ENCODE measurements at places on chromosomes 2 and 18.

DNA sequence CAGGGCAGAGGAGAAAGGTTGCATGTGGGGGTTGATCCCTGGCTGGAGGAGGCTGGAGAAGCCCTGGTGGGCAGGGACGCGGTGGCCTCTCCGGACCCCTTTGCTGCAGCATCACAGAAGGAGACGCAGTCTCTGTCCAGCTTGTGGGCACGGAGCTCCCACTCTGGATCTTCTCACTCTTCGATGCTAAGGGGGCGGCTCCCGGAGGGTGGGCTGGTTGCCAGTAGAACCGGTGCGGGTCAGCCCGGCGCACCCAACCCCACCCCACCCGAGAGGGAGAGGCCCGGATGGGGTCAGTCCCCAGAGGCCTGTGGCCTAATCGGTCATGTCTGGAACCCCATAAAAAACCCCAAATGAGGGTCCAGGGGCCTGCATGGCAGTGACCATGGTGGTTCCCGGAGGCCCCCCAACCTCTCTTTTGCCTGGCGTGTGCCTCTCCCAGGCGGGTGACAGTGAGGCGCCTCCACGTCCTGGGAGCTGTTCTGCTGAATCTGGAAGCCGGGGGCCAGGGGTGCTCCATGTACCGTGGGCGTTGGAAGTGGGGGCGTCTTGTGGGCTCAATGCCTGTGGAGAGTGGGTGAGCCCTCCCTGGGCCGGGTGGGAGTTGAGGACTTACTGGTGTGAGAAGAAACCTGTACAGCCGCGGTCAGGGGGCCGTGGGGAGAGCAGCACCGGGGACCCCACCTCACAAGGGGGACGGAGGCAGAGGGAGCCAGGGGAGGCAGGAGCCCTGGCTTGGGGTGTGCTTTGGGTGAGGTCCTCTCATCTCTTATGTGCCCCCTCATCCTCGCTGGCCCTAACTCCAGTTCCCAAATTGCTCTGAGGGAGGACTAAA is 79.6 kb downstream of the RTP5 start:
- no peak for DNase-seq

DNA sequence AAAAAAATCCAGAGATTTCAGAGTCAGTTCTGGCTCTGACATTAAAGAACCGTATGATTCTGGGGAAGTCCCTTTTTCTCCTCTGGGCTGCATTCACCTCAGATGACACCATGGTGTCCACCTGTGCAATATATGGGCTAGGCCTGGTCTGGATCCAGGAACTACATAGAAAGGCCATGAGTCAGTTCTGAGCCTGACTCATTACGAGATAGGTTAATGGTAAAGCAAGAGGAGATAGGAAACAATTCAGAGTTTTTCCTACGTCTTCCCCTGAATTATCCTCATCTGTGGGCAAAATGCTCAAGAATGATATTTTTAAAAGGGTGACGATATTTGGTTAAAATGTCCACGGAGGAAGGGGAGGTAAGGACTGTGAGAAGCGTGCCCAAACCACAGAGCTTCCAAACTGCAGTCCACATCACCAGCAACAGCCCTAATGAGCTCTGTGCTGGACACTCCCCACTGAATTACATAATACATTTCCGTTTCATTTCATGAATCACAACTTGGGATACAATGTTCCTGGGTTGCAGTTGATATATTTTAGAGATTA is 180.1 kb upstream of the OSR1 start:
- DNase-seq: peak; percentile 68

DNA sequence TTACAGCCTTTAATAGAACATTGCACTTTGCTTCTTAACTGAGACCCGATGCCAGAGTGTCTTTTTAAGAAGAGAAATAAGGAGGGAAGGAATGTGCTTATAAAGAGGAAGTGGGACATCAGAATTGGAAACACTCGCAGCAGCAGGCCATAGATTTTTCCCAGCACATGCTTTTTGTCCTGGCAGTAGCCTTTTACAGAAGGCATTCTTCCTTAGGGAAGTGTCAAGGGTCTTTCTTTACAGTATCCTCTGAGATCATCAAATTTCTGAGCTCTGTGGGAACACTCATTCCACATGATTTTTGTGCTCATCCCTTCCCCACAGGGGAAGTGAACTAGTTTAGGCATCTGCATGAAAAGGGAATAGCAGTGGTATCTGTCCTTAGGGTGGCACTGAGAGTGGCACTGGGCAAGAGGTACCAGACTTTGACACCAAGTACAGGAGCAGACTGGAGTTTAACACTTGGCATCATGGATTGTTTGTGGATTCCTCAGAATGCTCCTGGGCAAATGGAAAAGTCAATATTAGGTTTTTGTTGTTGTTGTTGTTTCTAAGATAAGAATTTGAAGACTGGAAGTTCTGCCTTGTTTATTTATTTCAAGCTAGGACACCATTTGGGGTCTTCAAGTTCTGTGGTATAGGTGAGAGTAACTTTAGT is 4.1 kb downstream of the MYO1B start:
- DNase-seq: no peak

DNA sequence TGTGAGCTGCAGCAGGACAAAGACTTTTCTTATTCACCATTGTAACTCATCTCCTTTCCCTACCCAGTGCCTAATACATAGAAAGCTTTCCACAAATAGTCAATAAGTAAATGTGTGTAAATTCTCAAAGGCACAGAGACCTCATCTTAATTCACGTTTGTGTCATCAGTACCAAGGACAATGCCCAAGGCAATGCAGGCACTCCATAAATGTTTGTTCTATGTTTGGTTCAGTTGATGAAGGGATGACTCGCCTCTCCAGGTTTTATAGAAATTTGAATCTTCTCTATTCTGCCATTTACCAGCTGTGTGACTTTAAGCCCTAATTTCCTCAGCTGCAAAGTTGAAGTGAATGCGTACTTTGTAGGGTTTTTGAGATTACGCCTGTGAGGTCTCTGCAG is 2.1 kb upstream of the MOGAT1 start:
- peak; percentile 39 for DNase-seq

DNA sequence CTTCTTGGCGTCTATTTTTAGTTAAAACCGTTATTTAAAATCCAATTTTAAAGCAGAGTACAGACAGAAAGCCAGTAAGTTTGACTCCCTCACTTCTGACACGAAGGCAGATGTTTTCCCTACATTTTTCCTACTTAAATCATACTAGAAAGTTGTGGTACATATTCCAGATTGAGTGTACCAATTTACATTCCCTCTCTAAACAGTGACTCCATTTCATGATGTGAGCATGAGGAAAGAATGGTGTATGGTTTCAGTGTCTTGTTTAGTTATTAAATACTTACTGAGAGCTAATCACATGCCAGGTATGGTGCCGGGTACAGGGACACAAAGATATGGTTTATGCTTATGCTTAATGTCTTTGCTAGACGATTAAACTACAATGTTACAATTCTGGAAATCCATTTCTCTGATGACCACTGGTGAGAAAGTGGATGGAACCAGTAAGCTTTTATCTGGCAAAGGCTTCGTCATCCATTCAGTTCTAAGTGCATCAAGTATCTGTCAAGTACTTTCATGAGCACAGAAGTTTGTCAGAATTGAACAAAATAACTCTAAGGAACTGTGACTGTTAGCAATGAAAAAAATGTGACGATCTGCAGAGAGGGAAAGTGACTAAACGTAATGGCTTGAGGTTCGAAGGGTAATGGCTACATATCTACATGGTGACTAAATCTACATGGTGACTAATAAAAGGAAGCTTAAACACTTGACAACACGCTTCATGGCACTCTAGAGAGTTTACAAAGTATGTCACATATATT is 25.7 kb downstream of the MAP4K3 start:
- DNase-seq: peak; percentile 82

DNA sequence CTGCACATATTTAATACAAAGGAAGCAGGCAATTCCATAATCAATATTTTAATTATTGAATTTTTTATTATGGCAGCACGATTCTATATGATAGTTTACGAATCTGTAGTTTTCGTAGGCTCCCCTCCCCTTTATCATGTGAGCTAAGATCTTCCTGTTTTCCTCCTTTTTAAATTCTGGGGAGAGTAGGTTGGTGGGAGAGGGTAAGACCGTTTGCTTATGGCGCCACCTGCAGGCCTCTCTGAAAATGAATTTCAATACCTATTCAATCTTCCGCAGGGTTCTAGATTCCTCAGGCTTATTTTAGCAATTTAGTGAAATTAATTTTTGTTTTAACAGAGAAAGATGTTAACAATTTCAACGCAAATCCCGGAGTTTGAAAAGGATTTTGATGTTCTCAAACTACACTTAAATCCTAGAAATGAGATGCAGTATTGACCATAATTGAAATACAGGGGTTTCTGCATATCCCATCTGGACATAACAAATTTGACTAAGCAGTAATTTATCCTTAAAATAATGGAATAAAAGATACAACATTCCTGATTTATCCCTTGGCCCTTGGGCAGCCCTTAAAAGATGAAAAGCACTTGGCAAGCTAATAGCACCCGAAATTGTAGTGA is 12.8 kb upstream of the GBX2 start:
- peak; percentile 81 for DNase-seq

GRCh38 chr2:196510246-196510645 is 129.3 kb upstream of the CCDC150 start:
- DNase-seq: peak; percentile 42

DNA sequence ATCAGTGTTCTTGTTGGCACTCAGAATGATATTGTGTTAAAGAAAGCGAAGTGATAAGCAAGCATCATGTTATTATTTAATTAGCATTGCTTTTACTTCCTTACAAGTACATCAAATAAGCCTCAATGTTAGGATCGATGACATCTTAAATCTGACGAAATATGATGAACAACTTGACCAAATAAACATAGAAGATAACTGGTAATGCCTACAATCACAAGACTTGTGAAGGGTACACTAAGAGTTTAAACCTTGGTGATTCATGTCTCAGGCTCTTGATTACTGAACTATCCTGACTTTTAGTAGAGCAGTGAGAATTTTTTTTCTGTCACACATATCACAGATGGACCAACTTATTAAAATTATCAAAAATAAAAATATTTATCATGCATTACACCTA is 500.8 kb upstream of the ZEB2 start:
- DNase-seq: no peak

DNA sequence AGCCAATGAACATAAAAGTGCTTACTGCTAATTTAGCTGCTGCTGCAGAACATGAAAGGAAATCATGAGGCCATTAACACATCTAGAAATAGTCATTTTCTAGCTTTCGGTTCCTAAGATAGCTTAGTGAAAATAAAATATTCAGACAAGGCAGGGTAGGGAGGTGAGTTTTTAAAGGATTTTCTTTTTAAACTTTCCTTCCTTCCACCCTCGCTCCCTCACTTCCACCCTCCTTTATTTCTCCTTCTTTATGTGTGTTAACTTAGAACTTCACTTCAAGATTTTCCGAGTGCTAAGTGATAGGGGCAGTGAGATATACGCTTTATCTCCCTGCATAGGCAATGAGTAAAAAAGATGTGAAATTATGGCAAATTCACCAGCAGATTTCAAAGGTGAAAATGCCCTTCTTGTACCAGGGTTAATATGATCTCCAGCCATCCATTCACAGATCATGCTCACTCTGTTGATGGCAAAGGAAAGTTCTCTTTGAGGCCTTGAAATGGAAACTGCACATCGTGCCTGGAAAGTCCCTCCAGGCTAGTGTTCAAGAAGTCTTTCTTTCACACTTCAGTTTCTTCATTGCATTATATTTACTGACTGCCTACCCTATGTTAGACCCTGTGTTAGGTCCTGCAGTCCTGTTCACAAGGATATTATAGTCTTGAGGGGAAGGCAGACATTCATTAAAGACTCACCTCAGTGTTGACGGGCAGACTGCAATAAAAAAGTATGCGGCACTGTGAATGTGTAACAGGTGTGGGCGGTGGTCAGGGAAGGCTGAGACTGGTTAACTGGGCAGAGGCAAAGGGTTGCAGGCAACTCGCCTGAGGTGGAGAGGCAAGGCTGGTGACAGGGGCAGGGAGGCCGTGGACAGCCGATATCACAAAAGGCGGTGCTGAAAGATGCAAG is 200.8 kb downstream of the PLCL1 start:
- DNase-seq: no peak

GRCh38 chr2:202115479-202115971 is 42.5 kb downstream of the KIAA2012 start:
- DNase-seq: no peak

DNA sequence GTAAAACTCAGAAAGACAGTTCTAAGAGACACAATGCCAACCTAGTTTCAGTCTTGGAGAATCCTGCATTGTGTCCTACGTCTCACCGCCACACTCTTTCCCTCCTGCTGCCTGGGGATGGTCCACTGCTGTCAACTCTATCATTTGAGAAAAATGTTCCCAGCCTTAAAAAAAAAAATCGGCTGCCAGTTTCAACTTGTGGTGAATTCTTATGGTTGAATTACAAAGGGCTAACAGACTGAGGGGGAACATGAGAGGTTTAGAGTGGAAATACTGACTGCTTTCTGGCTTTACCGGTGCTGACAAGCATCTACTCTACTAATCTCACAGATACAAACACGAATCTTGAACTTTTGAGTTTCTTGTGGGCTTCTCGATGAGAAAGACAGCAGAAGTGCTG is 74.0 kb downstream of the NAB1 start:
- DNase-seq: no peak

- peak; percentile 85 for DNase-seq
Observed at GRCh38 chr2:66427300-66427699, 7.6 kb upstream of the MEIS1 start.

DNA sequence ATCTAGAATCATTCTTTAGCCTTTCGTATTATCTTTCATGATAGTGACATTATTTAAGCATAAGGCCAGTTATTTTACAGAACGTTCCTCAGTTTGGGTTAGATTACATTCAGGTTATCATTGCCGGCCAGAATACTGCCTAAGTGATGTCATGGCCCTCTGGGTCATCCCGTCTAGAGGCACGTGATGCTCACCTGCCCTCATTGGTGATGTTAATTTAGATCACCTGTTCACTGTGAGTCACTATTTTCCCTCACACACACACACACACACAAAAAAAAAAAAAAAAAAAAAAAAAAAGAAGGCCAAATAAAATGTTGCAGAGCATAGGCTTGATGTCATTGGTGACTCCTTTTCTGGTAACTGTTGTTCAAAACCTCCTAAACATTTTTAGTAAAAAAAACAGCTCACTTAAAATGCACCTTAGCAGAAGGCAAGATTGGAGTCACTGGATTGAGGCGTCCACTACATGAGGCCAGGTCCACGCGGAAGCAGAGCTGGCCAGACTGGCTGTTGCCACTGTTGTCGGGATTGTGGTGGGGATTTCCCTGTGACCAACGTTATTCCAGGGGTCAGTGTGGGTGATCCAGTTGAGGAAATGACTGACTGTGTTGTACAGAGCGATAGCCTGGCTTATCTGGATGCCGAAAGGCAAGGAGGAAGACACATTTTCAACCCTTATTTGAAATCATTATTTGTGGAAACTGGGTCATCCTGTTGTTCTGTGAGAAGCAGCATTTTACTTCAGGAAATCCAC is 52.1 kb upstream of the CNGA3 start:
- DNase-seq: peak; percentile 94

All from DMS53 (cell line).